Aorta (tissue), 5 donors: ENCODE measurements at places on chromosomes 4 and X.

GRCh38 chr4:2790583-2791517, 2.0 kb upstream of the SH3BP2 start:
- peak; percentile 70 for DNase-seq

DNA sequence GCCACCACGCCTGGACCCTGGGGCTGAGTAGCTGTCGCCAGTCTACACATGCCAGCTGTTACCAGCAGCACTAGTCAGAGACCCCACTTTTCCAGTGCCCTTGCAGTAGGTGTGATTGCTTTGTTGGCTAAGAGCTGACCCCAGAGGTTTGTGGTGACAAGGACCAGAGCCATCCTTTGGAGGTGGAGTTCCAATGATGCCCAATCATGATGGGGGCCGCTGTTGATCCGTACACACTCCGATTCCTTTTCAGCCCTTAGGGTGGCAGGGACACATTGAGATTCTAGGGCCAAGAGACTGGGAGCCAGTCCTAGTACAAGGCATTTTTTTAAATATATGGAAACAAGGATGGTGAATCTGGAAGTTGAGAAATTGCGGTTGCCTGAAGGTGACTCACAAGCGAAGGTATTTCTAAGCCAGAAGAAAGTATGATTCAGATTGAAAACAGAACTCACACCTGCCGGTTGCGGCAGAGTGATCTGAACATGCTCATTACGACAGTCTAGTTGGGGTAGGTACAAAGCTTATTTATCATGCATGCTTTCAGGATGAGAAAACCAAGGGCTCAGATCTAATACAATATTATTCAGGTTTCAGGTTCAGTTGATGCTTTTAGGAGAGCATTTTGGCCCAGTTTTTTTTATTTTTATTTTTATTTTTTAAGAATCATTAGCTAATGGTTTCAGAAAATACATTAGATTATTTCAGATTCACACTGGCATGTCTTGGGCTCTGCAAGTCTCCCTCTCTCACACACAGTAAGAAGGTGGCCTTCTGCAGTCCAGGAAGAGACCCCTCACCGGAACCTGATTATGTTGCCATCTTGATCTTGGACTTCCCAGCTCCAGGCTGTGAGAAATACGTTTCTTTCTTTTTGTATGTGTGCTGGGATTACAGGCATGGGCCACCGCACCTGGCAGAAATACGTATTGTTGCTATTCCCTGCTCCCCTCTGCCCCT, 43.4 kb downstream of the SHROOM2 start:
- DNase-seq = no peak

DNA sequence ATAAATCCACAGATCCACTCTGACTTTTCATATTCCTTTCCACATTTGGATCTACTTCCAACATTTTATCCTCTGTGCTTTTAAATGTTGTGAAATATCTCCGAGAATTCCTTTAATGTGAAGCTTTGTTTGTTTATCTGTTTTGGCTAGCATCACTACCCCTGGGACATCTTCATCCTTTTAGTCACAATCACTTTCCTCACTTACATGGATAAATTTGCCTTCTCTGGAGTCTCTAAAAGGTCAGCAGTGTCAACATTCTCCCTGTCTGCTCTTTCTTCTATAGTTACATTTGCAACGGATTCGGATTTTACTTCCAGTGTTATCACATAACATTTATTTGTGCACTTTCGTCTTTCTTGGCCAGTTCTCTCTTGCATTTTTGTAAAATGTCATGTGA, 34.2 kb upstream of the LRAT start:
- no peak for DNase-seq

GRCh38 chr4:156322592-156322991, 368.9 kb upstream of the CTSO start:
- no peak for DNase-seq

DNA sequence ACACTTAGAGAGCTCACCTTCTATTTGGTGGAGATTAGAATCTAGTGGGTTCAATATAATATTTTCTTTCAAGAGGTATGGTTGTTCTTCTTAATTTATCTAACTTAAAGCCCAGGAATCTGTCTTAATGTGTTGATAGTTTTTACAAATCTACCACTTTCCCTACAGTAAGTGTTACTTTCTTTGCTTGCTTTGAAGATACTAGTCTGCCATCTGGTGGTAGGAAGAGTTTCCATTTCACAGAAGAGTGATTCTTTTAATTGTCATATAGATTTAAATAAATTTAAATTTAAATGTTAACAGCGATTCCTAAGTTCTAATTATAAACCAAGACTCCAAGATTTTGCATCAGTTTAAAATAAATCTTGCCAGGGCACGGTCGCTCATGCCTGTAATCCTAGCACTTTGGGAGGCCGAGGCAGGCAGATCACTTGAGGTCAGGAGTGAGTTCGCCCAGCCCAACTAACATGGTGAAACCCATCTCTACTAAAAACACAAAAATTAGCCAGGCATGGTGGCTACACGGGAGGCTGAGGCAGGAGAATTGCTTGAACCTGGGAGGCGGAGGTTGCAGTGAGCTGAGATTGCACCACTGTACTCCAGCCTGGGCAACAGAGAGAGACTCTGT, 43.5 kb downstream of the NUDT9 start:
- no peak for DNase-seq

DNA sequence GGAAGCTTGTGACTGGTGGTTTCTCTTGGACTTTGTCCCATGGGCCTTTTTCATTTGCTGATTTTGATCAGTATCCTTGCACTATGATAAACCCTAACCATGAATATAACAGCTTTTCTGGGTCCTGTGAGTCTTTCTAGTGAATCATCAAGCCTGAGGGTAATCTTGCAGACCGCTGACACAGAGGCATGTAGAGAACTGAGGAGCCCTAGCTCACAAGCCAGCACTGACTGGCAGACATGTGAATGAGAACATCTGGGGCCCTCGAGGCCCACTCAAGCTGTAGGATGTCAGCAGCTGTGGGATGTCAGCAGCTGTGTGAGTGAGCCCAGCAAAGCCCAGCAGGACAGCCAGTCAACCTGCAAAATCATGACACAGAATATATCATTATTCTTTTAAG, 36.7 kb downstream of the HMGB3 start:
- no peak for DNase-seq

- no peak for DNase-seq
Measured at GRCh38 chrX:17987783-17988182, 126.7 kb upstream of the RAI2 start.

- DNase-seq = no peak
Measured at GRCh38 chrX:151543706-151544105, 19.8 kb upstream of the PASD1 start.

DNA sequence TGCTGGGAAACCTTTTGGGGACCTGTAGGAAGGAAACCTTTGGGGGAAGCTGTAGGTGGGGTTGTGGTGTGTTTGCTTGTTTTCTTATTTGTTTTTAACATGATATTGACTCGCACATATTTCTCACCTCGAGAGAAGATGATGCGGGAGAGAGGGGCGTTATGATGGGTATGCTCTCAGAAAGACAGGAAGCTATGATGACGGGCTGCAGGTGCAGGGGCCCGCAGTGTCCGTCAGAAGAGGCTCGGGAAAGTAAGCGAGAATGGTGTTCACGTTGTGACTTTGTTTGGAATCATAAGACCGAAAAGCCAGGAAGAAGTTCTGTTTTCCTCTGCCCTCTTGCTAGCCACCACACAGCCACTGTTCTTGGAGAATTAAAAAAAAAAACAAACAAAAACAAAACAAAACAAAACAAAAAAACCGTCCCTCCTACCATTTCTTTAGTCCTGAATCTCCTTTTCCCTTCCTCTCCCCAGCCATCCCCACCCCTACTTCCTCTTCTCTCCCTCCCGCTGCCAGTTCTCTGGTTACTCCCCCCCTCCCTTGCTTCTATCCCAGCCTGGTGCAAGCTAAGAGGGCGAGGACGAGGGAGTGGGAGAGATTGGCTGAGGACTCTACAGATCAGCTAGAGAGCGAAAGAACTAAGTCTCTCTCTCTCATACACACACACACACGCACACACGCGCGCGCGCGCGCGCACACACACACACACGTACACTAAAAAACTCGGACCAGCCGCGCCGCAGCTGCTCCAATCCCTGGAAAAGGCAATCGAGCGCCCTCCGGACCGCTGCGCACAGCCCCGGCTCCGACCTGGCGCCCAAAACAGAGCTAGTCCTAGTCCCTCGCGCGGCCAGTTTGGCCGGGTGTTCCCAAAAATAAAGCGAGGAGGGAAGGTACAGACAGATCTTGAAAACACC, at the start of gene BMP3:
TSS of gene BMP3 (plus strand) at position 648 of the 920 bp plus-strand sequence. CDS start 577 bp downstream, outside the sequence.
- peak; percentile 72 for DNase-seq

GRCh38 chr4:184200296-184200695, 17.4 kb downstream of the ENPP6 start:
- DNase-seq = no peak

DNA sequence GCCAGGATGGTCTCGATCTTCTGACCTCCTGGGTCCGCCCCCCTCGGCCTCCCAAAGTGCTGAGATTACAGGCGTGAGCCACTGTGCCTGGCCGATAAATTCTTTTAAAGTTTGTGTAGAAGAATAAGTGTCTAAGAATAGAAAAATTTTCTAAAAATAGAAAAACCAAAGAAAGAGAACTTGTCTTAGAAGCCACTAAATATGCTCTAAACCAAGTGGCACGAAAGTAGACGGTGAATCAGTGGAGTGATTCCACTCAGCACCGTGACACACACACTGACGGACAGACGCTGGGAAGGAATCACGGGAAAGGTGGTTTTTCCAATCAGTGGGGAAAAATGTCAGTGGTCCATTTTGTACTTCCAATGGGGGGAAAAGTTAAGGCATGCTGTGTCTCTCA, 72.7 kb upstream of the PSAPL1 start:
- no peak for DNase-seq

- no peak for DNase-seq
Measured at GRCh38 chr4:17492058-17492741, 19.7 kb downstream of the QDPR start.

DNA sequence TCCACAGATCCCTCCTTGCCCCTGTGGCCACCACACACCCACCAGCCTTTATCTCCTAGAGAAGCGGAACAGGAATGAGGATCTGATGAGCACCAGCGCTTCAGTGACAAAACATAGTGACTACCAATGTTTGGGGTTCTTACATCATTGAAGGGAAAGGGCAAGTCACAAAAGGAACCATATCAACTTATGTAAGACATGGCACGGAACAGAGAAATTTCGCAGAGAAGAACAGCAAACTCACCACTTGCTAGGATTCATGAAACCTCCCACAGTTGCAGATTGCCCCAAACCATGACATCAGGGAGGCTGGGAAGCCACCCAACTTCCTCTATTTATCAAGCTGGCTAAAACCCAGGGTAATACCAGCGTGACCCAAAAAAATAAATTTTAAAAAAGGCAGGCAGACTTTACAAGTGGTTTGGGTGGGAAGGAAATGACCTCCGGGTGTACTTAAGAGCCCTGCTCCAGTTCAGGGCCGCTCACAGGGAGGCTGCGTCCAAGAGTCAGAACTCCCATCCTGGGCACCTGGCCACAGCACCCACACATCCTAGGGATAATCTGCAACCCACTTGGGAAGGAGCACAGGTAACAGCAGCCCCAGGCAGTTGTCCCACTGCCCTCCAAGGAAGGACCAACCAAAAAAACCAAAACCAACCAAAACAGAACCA, 36.0 kb downstream of the ADGRG2 start:
- no peak for DNase-seq

- peak; percentile 60 for DNase-seq
Measured at GRCh38 chrX:16869393-16870094, 618 bp downstream of the RBBP7 start.

DNA sequence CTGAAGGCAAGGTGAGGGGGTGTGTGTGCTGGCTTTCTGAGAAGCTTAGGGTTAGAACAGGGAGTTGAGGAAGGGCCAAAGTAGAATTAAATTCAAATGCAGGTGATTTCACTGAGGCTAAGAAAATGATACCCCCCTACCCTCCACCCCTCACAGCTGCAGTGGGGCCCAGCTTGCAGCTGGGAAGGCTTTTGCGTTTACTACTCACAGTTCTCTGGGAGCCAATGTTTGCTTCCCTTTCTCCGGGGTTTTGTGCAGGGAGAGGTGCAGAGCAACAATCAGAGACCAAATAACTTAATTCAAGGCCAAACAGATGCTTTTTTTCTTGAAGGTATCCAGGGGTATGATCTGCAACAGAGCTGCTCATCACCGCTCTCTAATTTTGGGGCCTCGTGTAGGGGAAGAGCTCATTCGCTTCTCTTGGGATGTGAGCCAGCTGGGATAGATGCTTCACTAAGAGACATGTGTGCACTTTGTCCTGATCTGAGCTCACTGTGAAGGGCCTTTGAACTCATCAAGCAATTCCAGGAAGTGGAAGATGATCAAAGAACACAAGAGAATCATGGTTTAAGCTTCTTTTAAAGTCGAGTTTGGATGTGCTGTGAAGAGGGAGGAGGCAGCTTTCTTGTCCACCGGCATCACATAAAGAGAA, 122.7 kb upstream of the C1GALT1C1 start:
- no peak for DNase-seq
